ENCODE measurements at places on chromosomes 5 and 9.

- DNase-seq: no peak
Observed at GRCh38 chr5:158970569-158971014, 129.1 kb downstream of the EBF1 start.

GRCh38 chr5:119353213-119353612 lies 2.6 kb upstream of the TNFAIP8 start:
- no peak for DNase-seq

DNA sequence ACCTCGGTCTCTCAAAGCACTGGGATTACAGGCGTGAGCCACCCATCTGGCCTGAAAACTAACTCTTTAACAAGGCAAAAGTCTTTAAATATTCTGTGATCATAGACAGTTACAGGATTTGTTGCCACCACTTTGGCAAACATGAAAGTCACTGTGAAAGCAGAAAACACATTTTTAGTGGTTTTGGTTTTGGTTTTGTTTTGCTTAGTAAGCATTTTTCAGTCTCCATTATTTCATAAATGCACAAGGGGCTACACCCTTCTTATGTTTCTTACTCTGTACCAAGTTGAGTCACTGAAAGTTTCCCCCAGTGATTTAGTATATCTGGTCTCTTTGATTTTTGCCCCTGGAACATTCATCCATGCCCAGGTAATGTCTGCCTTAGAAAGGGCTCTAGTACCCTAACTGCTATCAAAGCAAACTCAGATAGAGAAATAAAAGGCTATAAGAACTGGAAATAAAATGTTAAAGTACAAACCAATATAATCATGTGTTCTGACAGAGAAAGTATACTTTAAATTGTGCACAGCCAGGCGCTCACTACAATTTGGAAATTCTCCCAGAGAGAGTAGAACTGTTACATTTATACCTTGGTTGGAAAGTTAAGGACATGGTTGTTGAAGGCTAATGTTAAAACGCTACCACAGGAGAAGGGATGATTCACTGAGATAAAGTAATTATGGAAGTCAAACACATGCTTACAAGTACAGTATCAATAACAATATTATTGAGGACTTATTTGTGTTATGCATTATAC lies 1022.5 kb upstream of the DMAC1 start:
- no peak for DNase-seq

DNA sequence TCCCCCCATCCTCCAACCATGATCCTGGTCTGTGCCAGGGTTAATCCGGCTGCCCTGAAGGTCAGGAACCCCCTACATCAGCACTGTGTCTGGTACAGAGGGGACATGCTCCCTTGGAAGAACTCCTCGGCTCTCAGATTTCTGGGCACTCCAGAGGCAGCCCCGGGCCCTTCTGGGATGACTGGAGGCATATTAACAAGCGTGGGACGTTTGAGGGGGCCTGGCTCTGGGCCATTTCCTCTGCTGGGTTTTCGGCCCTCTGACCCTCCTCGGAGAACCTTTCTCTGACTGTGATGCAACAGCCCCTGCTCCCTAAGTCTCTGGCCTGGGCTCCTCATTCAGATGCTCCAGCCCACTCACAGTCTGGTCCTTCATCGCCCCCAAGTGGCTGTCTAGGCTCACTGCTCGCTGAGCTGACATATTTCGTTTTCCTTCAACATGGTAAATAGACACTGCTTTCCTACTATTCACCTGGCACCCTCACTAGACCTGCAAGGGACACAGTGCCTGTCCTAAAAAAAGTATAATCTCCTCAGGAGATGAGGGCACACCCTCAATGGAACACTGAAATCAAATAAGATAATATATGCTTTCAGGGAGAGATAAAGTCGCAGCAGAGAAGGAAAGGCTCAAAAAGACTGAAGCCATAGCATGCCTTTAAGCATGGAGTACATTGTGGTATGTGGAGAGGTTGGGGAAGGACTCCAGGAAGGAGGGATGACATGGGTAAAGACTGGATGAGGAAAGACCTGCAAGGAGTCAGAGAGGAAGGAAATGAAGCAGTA lies 404.7 kb upstream of the TRPC7 start:
- DNase-seq: peak; percentile 83

- DNase-seq: peak; percentile 97
Observed at GRCh38 chr9:34254141-34254913, 74.7 kb downstream of the KIF24 start.

GRCh38 chr9:87836951-87837705 lies 45.5 kb upstream of the SPATA31E1 start:
- peak; percentile 53 for DNase-seq

- DNase-seq: no peak
Observed at GRCh38 chr5:62327138-62328053, 21.4 kb downstream of the KIF2A start.

DNA sequence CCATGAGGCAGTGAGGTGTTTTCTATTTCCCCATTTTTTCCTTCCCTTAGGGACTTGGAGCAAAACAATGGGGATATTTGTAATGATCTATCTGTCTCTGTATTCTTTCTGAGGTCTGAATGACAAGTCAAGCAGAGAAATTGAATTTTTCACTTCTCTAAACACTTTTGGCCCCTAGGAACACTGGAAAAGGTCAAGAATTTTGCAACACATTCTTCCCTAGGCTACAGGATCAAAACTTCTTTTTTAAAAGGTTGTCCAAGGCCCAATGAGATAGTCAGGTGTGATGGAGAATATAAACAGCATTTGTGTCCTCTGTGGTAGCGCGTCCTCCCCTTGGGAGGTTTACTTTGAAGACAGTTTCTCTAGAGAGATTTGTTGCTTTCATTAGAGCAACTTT lies 620.5 kb downstream of the TLR4 start:
- no peak for DNase-seq

DNA sequence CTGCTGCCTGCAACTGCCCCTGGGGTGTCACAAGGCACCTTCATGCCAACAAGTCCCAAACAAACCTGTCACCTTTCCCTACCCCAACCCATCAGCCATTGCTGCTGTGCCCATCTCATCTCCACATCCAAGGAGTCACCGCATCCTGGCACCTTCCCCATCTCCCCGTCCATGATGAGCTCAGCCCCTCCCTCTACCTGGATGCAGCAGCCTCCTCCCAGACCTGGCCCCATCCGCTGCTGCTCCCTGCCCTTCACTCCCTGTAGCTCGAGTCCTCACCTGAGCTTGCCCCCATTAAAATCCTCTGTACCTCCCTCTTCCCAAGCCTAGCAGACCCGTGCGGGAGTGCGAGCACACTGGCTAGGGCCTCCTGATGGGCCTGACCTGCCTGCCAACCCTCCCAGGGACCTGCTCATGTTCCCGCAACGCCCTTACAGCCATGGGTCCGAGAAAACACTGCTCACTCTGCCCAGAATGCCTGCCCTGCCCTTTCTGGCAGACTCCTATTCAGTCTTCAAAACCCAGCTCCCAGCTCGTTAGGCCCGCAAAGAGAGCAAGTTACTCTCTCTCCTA lies 110.6 kb downstream of the ADAMTS2 start:
- DNase-seq: no peak

DNA sequence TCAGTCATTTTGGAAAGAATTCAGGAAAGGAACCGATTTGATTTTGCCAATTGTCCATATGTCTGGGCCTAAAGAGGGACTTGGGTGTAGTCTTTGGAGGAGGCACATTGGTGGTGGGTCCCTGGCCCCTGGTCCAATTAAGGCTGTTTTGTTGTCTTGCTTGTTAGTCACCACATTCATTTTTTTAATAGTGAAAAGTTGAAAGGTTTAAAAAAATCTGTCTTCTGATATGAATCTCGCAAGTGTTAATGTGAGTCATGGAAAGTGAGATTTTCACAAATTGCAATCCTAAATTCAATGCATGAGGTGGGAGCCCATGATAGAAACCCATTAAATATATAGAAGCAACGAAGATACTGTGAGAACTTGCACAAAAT lies 165.9 kb upstream of the OTULINL start:
- DNase-seq: no peak

- no peak for DNase-seq
Observed at GRCh38 chr9:108047264-108047663, 557.7 kb upstream of the KLF4 start.

- no peak for DNase-seq
Observed at GRCh38 chr9:114115654-114116125, 16.6 kb upstream of the KIF12 start.

DNA sequence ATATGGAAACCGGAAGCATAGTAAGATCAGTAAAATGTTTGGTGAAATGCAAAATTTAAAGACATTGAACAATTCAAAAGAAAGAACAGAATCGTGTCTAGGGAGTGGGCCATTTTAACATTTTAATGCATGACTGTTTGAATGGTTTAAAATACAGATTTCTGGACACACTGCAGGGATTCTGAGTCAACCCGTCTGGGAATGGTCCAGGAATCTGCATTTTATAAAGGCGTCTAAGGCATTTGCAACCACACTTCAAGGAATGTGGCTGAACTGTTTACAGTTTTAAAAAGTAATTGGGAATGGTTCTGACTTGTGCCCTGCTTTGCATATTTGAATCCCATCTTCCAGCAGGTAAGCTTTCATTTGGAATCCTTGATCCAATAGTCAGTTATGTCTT lies 811.7 kb upstream of the WWC1 start:
- no peak for DNase-seq

- no peak for DNase-seq
Observed at GRCh38 chr5:109354761-109355160, 55.0 kb downstream of the PJA2 start.

- DNase-seq: no peak
Observed at GRCh38 chr9:74036549-74037231, 460.4 kb upstream of the RORB start.

DNA sequence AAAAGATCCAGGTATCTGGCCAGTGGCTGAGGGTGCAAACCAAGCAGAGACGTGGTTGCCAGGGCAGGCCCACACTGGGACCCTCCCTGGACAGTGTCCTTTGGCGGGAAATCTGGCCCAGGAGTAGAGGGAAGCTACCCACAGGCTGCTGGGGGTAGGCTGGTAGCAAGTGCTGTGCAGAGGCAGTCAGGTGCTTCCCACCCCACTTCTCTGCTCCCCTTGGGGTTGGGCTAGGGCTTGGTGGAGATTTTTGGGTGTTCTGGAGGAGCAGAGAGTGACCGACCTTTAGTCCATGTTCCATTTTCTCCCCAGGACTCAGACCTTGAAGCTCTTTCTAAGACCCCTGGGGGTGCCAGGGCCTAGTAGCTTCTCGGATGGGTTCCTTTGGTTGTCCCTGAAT lies 5.6 kb downstream of the PRDM12 start:
- DNase-seq: no peak

All from GM23248 (cell line).